ENCODE measurements at places on chromosomes 12 and 14. TPM values are rescaled to one million over a fixed set of nuclear protein-coding genes. Genes with fewer than 3 reads are reported as not detected.

The KLHDC1 gene
- 1.3 TPM for total RNA-seq

- no peak for DNase-seq
These were observed 9.5 kb downstream of the SLC38A2 start for GRCh38 chr12:46362895-46363581.

DNA sequence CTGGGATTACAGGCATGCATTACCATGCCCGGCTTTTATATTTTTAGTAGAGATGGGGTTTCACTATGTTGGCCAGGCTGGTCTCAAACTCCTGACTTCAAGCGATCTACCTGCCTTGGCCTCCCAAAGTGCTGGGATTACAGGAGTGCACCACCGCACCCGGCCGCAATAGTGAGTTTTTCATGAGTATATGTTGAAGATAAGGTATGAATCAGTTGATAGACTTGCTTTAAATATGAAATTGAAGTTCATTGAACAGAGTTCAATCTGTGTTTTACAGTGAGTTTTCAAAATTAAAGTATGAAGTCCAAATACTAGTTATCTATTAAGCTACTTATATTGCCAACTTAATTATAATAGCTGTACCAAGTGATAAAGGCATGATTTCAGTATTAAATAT, 35.1 kb downstream of the SNAPC1 start:
- no peak for DNase-seq

The FAM222A gene
- total RNA-seq: 12.8 TPM

DNA sequence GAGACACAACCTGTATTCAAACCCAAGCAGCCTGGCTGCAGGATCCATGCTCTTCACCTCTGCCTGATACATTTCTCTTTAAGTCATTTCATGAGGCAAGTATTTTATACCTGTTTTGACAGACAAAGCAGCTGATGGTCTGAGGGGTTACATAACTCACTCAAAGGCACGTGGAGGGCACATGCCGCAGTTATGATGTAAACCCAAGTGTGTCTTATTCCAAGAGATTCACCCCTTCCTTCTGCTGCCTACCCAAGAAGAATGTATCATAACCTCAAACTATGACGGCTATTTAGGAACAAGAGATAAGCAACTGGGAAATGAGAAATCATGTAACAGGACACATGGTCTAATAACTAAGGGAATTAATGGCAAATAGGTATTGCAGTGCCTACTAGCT, 329.8 kb upstream of the TMPO start:
- DNase-seq: no peak

DNA sequence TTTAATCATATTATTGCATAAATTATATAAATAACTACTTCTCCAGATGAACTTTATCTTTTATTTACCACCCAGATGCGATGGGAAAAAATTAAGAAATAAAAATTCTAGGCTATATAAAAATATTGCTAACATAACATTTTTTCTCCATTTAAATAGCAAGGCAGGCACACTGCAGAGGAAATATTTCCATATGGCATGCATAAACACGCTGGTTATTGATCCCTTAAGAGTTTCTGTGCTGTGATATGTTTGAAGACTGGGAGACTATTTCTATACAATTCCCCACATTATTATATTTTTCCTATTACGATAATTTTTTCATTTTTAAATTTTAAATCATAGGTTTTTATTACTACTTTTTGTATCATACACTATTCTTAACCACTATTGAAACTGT, 131.5 kb downstream of the C12orf50 start:
- no peak for DNase-seq

The MIP gene
- not detected for total RNA-seq

GRCh38 chr14:77063571-77064171, 34.4 kb upstream of the CIPC start:
- DNase-seq: no peak

DNA sequence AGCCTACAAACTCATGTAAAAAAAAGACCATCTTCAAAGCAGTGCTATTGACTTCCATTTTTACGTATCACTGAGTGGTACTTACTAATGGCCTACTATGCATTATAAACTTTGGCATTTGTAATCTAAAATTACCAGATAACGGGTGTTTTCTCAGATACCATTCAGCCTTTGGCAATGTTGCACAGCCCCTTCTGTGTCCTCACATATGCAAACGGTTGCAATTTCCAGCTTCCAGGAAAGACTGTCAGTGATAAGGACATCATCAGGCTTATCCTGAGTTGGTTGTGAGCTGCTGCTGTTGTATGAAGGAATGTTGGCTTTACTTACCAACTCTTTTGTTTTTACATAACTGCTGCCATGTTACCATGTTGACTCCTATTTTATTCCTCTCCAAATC, 1.6 kb upstream of the SLC6A13 start:
- no peak for DNase-seq

GRCh38 chr12:64739778-64740177, 19.4 kb downstream of the GNS start:
- no peak for DNase-seq

- no peak for DNase-seq
These were observed 80.8 kb upstream of the AMIGO2 start for GRCh38 chr12:47160316-47161244.

DNA sequence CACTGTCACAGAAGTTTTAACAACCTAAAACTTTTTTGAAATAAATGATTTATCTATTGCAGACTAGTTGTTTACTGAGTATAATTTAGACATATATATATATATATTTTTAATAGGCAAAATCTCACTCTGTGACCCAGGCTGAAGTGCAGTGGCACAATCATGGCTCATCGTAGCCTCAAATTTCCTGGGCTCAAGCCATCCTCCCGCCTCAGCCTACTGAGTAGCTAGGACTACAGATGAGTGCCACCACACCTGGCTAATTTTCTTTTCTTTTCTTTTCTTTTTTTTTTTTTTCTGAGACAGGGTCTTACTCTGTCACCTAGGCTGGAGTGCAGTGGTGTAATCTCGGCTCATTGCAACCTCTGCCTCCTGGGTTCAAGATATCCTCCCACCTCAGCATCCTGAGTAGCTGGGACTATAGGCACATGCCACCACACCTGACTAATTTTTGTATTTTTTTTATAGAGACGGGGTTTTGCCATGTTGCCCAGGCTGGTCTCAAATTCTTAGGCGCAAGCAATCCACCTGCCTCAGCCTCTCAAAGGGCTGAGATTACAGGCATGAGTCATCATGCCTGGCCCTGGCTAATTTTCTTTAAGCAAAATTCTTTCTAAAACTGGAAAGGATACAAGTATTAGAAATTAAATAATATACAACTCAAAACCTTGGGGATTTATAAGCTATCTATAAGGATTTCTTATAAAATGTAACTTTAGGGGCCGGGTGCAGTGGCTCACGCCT, 23.1 kb downstream of the EEA1 start:
- DNase-seq: no peak

GRCh38 chr14:87690076-87690613, 302.8 kb downstream of the GALC start:
- no peak for DNase-seq

The SPRING1 gene
- total RNA-seq: 71.1 TPM

GRCh38 chr14:75231320-75231719, 47.3 kb upstream of the FOS start:
- no peak for DNase-seq

The NAB2 gene
- 13.9 TPM for total RNA-seq
